ENCODE measurements at places on chromosomes 11 and 22. TPM values are rescaled to one million over a fixed set of nuclear protein-coding genes. Genes with fewer than 3 reads are reported as not detected.

GRCh38 chr22:46036558-46037408, 59.8 kb upstream of the WNT7B start:
- DNase-seq = peak; percentile 9

DNA sequence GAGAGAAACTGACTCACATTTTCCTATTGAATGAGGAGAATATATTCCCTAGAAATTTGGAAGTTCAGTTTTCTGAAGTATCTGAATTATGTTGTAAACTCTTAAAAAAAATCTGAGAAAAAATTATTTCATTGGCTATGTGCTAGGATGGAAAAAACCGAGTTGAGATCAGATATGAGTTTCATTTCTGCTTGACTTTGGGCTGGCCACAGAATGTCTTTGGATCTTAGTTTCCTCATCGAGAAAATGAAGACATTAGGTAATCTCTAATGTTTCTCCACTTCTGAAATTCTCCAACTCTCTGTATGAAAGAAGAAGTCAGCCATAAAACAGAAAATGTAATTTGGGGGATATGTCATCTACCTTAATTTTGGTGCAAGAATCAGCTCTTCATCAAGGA, 28.8 kb downstream of the SLN start:
- no peak for DNase-seq

DNA sequence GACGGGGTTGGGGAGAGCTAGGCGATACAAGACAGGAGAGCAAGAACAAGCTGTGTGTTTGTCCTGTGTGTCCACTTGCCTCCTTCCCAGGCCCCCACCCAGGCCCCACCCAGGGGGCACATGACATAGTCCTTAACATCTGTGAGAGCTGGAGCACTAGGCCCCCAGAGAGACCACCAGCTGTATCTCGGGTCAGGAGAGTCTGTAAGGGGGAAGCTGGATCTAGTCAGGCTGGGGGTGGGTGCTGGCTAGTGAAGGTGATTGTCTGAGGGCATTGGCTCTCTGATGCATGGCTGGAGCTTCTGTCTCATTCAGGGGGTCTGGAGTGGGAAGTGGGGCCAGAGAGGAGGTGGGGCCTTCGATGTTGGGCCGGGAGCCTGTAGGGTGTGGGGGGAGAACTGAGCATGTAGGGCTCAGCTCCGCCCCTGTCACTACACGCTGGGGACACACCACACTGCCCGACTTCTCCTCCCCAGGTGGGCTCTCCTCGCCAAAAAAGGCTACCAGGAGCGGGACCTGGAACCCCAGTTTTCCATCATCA, 571 bp downstream of the P2RX6 start:
- DNase-seq = no peak

Gene MISFA
- 8.4 TPM for total RNA-seq

Gene TOP3B
- total RNA-seq = 83.3 TPM

GRCh38 chr11:69489746-69490365, 8.4 kb downstream of the LINC01488 start:
- DNase-seq = no peak

Gene ACAD8
- total RNA-seq = 35.9 TPM

All from progenitor cell of endocrine pancreas (in vitro differentiated cells).